ENCODE measurements at places on chromosomes 6 and 20.

- no peak for DNase-seq
Measured at GRCh38 chr20:47795214-47795907, 10.1 kb upstream of the SULF2 start.

DNA sequence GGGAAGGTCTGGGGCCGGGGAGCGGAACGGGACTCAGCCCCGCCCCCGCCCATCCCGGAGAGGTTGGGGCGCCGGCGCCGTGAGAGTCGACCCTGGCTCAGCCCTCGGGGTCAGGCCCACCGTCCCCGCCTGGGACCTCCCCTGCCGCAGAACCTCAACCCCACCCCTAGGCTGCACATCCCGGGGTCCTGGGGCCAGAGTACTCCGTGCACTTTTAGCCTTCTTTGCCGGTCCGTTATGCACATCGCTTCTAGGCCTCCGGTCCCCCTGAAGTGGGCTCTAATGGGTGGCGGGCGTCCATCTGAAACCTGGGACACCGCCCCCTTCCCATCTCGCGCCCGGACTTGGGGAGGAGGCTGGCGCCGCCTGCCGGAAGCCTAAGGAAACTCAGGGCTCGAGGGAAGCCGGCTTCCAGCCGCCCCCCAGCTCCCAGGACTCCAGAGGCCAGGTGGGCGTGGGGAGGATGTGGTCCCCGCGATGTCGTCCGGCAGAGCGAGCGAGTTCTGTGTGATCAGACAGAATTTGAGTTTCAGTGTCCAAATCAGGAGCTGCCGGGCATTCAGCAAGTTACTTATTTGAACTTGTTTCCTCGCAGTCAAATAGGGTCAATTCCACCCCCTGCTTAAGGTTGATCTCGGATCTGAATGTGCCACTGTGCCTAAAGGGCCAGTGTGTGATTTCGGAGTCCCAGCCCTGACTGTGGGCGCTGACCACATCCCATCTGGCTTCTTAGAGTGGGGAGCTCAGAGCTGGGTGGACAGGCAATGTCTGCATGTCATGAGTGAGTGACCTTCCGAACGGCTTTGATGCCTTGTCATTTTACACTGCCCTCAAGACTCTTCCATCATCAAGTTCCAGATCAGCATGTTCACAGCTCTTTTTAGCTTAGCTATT lies 47.6 kb downstream of the CPXM1 start:
- DNase-seq, result no peak

- DNase-seq, result no peak
Measured at GRCh38 chr6:9710574-9710973, 704.3 kb downstream of the TFAP2A start.

- no peak for DNase-seq
Measured at GRCh38 chr6:20954315-20954714, 420.1 kb downstream of the CDKAL1 start.

DNA sequence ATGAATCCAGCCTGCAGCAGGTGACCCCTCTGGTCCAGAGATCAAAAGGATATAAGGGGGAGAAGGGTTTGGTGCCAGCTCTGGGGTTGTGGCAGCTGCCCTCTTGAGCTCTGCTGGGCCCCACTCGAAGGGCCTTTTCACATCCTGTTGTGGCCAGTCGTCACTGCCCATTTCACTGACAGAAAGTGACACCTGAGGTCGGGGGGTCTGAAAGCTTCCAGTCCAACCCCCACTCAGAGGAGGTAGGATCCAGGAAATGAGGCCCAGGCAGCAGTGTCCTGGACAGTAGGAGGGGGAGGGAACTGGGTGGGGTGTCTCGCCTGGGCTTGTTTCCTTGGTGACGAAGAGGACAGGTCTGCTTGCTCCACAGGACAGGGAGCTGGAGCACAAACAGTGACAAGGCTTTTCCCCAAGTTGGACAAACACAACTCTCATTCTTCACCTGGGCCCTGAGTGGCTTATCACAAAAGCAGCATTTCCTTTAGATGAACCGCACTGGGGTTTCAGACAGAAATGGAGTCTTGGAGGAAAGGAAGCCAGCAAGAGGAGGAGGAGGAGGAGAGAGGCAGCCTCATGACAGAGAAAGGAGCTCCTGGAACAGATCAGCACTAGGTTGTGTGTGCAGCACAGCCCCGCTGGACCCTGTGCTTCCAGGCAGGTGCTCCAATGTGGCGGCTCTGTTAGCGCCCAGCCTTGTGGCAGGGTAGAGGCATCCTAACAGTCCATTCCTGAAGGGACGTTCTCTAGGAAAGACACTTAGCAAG lies 11.0 kb downstream of the FRS3 start:
- no peak for DNase-seq

DNA sequence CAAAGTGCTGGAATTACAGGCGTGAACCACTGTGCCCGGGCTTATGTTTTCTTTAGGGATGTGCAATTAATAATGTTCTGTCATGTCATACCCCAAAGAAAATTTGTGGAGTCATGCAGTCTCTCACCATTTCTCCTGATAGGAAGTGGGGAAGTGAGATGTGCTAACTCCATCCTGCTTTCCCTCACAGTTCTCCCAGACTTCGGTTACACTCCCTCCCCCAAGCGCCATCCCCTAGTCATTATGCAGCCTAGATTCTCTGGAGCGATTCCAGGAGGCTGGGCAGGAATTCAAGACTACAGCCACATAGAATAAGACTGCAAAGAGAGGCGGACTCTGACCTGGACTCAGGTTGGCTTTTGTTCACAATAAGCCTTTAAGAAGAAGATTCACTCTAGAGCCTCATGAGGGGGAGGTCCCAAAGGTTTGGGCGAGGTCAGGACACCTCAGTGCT lies 271.4 kb downstream of the ALDH8A1 start:
- DNase-seq, result no peak

DNA sequence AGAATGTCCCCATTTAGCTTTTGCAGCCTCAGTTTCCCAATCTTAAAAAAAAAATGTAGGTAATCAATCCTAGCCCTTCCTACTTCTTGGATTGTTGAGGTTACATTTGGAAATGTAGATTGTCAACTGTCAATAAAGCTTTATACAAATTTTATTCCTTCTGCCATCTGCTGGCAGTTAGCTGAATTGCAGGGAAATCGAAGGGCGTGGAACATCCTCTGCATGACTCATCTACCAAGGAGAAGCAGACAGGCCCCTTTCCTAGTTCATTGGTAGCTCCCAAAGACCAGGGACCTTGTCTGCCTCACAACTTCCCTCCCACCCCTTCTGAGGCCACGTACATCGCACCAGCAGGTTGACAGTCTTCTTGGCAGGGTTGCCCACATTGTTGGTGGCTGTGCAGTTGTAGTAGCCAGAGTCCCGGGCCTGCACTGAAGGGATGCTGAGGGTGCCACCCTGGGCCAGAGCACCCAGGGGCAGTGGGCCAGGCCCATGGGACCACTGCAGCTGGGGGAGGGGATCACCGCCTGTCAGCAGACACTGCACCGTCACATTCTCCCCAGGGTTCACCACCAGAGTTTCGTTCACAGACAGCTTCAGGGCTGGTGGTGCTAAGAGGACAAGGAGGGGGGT lies 43.6 kb downstream of the MDGA1 start:
- peak; percentile 42 for DNase-seq

DNA sequence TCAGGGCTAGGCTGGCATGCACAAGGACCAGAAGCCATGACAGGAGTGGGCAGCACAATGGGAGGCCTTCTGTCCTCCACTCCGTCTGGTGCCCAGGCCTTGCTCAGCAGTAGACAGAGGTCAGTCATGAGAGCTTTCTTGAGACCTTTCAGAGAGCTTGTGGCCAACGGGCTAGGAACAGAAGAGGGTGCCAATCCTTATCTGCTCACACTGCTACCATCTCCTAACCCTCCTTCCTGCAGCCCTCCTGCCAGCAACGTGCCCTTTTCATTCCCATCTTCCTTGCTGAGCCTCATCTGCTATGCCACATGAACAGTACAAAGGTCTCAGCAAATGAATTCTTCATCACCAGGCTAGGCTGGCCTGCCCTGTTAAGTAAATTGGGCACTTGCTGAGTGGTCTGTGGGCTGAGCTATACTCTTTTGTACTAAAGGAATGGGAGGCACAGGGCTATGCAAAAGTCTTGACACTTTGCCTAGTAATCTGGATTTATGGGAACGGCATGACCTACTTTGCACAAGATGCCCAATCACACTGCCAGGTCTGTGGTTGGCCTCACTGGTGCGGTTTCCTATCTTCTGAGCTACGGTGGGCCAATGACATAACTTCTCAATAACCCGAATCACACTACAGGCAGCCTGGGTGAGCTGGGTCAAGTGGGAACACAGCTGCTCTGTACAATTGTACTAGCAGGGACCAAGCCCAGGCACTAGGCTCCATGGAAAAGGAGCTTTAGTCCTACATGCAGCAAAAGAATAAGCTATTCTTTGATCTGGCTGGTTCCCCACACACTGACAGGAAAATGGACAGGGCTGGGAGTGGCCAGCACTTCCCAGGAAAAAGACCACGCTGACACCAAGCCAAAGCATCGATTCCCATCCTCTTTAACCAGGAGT lies 47.8 kb downstream of the ELOVL5 start:
- DNase-seq, result no peak

DNA sequence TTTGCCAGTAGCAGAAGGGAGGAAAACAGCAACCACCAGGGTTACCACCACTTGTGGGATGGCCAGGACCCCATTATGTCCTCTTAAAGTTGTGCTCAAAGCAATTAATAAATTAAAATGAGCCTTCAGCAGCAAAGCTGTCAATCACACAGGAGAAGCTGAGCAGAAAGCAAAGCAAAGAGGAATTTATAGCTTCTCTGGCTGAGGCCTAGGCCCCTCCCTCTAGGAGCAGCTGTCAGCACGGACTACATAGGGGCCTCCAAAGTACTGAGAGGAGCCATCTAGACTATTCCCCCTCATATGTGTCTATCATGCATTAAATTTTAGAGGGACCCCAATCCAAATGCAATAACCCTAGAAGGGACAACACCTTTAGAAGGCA lies 6.4 kb downstream of the CCND3 start:
- DNase-seq, result no peak

- DNase-seq, result no peak
Measured at GRCh38 chr6:109456710-109457561, 1.4 kb upstream of the MICAL1 start.

DNA sequence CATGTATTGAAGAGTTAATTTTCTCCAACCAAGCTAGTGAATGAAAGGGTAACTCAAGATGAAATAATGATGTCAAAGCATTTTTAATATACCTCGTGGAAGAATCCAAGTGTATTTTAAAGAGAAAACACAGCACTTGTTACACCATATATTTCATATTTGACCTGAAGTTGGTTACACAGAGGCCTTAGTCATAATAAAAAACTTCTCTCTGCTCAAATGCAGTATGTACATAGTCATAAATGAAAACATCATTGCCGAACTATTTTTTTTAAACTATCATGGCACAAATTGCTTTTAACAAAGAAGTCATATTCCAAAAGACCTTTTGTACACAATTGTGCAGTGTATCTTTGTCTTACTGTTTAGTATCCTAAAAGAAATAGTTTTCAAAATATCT lies 43.0 kb downstream of the BACH2 start:
- no peak for DNase-seq

DNA sequence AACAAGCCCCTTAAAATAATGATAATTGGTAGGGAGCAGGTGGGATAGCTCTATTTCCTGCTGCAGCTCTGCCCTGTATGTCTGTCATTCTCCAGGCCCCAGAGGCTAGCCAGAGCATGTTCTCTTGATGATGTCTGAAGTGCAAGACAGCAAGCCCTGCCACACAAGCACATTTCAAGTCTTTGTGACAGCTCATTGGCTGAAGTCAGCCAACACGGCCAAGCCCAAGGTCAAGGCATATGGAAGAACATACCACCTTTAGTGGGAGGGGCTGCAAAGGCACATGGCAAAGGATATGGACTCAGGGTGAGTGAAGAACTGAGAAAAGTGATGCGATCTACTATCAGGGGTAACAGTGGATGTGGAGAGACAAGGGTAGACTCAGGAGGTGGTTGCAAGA lies 116.1 kb downstream of the PRND start:
- no peak for DNase-seq

DNA sequence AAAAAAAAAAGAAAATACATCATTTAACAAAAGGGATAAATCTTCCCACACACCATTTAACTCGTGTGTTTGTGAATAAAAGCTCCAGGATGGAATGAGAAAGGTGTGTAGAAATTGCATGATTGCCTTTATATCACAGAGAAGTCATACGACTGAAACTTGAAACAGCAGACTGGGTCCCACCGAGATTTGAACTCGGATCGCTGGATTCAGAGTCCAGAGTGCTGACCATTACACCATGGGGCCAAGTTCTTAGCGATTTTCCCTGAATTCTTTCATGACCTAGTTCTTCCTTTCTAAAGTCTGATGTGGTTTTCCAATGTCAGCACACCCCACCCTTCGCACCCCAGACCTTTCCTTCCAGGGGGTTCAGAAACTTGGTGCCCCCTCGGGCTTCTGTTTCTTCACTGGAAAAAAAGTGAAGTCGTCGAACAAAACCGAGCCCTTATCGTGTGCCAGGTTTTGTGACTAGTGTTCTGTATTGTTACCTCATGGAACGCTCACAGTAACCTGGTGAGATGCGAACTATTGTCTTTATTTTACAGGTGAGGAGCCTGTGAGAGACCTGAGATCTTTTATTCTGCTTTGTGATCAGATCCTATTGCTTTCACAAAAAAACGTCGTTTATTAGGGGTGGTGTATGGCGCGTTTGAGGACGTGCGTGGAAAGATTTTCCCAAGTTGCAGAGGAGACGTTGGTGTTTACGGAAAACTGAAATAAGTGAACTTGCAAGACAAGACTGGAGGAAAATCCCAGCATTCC lies 120.8 kb downstream of the OR2B2 start:
- no peak for DNase-seq

DNA sequence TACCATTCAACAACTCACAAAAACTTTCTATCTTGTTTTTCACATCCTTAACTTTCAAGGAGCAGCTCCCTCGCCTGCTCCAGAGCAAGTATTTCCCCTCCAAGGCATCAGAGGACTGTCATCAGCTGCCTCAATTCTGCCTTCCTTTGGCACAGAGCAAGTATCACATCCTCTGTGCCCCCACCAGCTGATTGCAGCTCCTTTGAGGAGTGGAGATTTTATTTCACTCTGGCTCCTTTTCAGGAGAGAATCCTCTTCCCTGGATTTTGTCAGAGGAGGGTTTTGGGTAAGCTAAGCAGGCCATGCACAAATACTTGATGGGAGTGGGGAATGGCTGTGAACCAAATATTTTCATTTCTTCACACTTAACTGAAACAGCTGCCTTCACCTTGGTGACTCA lies 610.5 kb upstream of the FLRT3 start:
- DNase-seq, result no peak

- no peak for DNase-seq
Measured at GRCh38 chr6:14269436-14269835, 151.9 kb downstream of the CD83 start.

GRCh38 chr6:56514395-56514794 lies 128.3 kb downstream of the DST start:
- DNase-seq, result no peak
